Left forelimb (tissue), 1 donor: ENCODE measurements at places on chromosomes 7 and 10.
A peak's percentile ranks its signal among the peaks of the same experiment; 100 is the strongest.

GRCh38 chr10:317926-318325 lies 182.7 kb downstream of the ZMYND11 start:
- no peak for DNase-seq

GRCh38 chr7:134548877-134549276 lies at the start of gene AKR1B15:
TSS of gene AKR1B15 (plus strand) at chr7:134549110. CDS start at chr7:134564620, 15,510 bp downstream.
- DNase-seq: no peak

- no peak for DNase-seq
These were observed 371.9 kb downstream of the BMPER start for GRCh38 chr7:34277016-34277802.

- DNase-seq: no peak
These were observed 240.8 kb downstream of the ARHGAP12 start for GRCh38 chr10:31687663-31688482.

- DNase-seq: peak; percentile 36
These were observed 338.5 kb downstream of the ADARB2 start for GRCh38 chr10:1398626-1399410.

- no peak for DNase-seq
These were observed 50.8 kb downstream of the AP3M1 start for GRCh38 chr10:74099836-74100235.

DNA sequence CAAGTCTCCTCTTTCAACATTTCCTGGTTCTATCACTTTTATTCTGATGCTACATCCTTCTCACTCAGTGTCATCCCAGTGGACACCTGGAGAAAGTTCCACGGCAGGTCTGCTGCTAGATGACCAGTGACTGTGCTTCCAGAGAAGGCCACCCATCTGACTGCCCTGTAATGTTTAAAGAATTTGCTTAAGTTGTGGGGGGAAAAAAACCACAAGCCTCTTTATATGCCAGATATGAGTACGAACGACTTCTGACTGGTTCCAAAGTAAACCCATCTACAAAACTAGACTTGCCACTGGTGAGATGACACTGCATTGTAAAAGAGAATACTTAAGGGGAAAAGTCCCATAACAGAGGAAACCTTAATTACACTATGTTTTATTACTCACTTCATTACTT lies 69.6 kb upstream of the VWC2 start:
- DNase-seq: no peak

DNA sequence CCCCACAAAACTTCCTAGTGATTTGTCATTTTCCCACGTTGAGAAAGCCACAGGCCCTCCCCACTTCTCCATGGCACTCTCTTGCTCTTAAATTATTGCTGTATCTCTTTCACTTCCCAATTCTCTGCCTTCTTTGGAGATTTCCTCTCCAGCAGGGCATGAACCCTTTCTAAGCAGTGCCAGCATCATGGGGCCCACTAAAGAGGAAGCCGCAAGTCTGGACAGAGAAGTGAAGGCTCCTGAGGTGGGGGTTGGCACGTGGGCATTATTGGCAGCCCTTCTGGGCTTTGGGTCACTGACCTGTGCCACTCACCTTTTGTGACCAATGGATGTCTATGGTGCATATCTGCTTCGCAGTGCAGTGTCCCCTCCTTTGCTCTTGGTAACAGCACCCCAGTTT lies 97.7 kb upstream of the TCF7L2 start:
- peak; percentile 44 for DNase-seq

DNA sequence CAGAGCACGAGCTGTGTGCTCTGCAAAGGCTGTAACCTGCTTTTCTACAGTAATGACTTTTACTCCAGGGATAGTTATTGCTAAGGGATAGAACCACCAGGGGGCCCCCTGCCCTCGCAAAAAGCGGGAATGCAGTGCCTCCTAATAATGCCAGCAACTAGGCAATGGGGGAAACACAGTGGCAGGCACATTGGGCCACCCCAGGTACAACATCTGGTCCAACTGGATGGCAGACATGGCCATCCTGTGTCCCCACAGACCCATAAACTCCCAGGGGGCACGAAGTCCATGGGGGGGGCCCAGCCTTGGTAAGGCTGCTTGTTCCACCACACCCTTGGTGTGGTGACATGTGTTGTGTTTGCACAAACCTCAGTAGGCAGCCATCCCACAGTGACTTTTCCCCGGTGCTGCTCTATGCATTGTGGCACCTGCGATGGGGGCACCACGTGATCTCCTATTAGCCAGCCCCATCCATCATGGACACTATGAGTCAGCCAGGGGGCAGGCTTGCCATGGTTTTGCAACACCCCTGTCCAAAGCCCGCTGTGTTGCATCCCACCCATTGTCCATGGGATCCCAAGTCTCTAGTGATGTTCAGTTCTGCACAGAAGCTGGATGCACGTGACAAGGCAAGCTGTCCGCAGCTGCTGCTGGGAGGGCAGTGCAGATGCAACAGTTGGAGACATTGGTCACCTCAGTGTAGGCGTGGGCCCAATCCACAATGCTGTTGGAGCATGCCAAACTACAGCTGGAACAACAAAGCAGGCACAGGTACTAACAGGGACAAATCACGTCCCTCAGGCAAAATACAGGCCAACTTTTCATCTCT lies 84.0 kb downstream of the ANLN start:
- DNase-seq: no peak

DNA sequence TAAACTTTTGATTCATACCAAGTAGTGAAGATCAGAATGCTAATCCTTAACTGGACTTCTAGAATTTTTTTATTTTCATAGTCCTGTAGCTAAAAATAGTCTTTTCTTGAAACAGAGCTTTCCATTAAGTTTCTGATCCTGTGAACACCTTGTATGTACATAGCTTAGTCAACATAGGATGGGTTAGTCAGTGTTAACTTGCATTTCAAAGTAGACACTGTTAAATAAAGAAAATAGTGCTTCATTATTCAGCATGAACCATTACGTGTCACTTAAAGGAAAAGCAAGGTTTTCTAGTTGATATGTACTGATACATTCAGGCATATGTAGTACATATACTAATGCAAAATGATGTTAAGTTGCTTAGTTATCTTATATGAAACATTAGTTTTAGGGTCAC lies 7.5 kb upstream of the HDAC9 start:
- no peak for DNase-seq

DNA sequence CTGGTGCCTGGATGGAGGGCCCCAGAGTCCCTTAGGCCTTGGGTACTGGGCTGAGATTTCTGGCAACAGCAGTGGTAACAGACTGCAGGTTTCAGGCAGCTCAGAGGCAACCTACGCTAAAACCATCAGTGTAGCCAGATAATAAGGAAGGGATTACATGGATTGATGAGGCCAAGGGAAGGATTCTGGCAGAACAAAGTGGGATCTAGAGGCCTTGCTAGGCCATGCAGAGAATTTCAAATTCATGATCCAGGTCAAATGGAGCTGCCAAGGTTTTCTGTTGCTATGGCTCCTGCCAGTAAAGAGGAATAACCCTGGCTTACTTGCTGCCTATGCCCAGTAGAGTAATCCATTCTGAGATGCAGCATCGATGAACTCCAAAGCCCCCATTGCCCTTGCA lies 445.7 kb downstream of the ADRA2A start:
- DNase-seq: no peak

GRCh38 chr10:110394296-110394695 lies 89.6 kb upstream of the SMNDC1 start:
- DNase-seq: no peak

GRCh38 chr10:19449860-19450259 lies 366.4 kb upstream of the PLXDC2 start:
- no peak for DNase-seq

- no peak for DNase-seq
These were observed 75.8 kb downstream of the NOC3L start for GRCh38 chr10:94286901-94287300.

DNA sequence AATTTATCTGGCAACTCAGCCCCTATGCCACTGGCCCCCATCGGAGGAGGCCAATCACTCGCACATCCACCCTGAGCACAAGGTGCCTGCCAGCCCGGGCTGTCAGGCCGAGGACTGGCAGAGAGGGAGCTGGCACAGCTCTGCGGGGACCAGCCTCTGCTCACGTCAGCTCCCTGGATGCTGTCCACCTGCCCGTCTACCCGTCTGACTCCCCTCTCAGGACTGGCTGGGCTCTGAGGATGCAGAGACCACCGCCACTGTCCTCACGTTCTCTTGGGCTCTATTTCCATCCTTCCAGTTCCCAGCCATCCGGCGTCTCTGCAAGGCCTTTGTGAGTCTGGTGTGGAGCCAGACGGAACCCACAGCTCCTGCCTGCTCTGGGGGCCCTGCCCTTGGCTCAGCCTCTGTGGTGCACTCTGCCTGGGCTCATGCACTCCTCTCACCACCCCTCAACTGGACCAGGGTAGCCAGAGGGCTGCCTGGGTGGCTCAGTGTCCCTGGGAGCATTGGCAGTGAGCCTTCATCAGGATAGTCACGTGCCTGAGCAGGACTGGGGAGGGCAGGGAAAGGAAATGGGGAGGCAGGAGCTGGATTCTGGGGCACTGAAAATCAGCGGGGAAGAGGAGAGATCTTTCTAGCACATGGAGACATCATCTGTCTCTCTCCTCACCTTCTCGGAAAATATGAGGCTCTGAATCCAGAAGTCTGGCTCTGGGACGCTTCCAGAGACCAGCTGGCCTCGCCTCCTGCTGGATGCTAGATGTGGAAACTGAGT lies 38.0 kb upstream of the PCBD1 start:
- no peak for DNase-seq
